ENCODE measurements at places on chromosomes 1 and 21. TPM values are rescaled to one million over a fixed set of nuclear protein-coding genes. Genes with fewer than 3 reads are reported as not detected.
A peak's percentile ranks its signal among the peaks of the same experiment; 100 is the strongest.

GRCh38 chr1:42922687-42923366 is 35.8 kb downstream of the SLC2A1 start:
- H3K4me3 ChIP-seq = no peak overlapping the region
- no peak overlapping the region for H3K27ac ChIP-seq
- no peaks in the 10 kb centered on the region for H3K27me3 ChIP-seq
- peaks cover 2% of the 10 kb centered on the region for H3K4me1 ChIP-seq
- DNase-seq = no peak

DNA sequence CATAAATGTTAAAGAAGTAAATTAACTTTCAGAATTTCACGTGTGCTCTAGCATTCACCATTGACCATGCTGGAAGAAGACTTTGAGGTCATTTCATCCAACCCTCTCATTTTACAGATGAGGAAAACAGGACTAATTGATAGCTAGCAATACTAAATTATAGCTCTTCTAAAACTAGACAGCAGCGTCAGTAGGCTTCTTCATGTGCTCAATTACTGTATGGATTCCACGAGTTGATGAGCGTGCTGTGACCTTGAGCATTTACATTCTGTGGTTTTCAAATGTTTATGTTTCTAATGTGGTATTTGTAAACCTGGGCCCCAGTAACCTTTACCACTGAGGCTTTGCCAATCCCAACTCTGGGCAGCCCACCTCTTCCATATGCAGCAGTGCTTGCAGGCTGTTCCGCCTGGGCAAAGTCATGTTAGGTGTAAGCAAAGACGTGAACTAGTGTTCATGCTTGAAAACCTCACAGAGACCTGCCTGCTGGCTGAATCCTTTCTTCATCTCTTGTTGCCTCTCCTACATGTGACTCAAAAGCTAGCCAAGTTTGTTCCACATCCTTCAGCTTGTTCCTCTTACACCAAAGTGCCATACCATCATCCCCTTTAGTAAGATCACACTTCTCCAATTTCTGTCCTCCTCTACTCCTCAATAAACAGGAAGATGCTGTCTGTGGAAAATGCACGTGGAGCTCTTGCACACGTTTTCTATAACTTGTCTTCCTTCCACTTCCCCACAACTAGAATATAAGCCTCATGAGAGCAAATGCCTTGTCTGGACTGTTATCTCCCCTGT is 17.2 kb downstream of the KCNJ15 start:
- no peaks in the 10 kb centered on the region for H3K27me3 ChIP-seq
- H3K27ac ChIP-seq = no peak overlapping the region
- no peaks in the 10 kb centered on the region for H3K36me3 ChIP-seq
- no peak for DNase-seq

DNA sequence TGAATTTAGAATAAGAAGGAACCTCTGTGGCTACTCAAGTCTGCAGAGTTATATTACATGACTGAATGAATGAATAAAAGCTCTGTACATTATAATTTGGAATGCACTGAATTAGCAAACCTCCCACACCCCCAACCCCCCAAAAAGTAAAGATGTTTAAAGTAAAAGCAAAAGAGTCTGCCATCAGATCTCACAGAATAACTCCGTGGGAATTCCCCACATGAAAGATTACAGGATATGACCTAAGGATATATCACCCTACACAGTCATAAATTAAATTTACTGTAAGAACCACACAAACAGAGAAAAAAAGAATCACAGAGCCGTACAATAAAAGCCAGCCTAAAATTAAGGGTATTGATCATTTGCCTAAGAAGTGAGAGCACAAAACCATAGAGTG is 587.3 kb downstream of the PTPRC start:
- H3K4me1 ChIP-seq = no peaks in the 10 kb centered on the region
- no peak for DNase-seq
- H3K27me3 ChIP-seq = no peaks in the 10 kb centered on the region
- H3K36me3 ChIP-seq = no peaks in the 10 kb centered on the region
- H3K4me3 ChIP-seq = no peak overlapping the region

DNA sequence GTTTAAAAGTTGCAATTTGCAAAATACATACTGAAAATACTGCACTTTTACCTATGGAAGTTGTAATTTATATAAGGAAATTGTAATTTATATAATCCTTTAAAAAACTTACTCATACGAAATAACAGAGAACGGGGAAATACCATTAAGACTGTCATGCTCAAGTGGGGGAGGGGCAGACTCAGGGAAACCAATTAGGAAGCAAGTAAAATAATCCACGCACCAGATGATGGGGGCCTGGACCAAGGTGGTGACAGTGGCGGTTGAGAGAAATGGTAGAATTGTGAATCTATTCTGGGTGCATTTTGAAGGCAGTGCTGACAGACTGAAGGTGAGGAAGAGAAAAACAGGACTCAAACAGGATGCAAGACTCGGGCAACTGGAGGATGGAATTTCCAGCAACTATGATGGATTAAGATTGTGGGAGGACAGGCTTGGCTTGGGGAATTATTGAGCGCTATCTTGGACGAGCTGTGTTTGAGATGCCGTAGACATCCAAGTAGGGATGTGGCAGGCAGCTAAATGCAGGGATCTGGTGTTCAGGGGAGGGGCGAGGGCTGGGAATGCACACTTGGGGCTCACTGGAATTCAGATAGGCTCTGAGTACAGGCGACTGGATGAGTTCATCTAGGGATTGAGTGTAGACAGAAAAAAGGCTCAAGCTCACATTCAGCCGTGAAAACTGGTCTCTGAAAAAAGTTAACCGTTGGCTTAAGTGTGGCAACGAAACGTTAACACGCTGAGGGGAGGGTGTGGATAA is 977 bp downstream of the LCA5L start:
- H3K4me1 ChIP-seq = peaks cover 4% of the 10 kb centered on the region
- H3K4me3 ChIP-seq = peak overlapping the region; percentile 96
- no peaks in the 10 kb centered on the region for H3K27me3 ChIP-seq
- no peaks in the 10 kb centered on the region for H3K36me3 ChIP-seq
- DNase-seq = peak; percentile 40

DNA sequence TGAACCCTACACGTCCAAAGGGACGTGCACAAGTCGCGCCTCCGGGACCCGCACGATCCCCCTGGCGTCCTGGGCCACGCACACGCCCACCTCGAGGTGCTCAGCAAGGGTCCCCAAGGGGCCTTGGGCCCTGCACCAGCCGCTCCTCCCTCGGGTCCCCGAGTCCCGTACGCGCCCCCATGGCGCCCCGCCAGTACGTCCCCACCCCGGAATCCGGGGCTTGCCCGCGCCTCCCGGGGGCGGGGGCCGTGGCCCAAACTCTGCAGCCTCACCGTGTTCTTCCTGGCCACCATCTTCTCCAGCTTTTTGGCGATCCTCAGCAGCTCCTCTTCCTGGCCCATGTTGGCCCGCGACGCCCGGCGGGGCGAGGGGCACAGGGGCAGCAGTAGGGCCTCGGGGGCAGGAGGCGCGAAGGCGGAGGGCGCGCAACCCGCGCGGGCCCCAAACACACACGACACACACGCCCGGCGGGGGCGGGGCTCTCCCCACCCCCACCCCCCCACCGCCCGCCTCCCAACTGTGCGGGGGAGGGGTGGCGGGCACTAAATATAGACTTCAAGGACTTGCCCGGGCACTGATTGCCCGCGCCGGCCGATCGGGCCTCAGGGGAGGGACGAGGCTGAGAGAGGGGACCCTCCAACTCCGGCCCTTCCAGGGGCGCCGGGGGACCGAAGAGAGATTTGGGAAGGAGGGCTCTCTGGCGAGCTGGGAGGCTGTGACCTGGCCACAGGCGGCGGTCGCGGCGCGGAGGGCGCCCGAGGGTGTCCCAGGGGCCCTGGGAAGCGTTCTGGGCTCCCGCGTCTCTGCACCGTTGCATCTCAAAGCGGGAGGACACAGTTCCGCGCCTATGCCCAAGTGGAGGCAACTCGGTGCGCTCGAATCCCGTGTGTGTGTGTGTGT is at the start of gene TCEA3:
Gene TCEA3, minus strand, starts transcription at position 456 of the 900 bp plus-strand sequence. Its CDS starts 115 bp downstream, at position 341.
- no peaks in the 10 kb centered on the region for H3K27me3 ChIP-seq
- peak within 1 kb of the TSS; percentile 54 for H3K4me3 ChIP-seq
- H3K27ac ChIP-seq = peak within 1 kb of the TSS; percentile 44
- DNase-seq = peak; percentile 75

GRCh38 chr1:9455487-9456234 is 83.6 kb upstream of the SLC25A33 start:
- no peak overlapping the region for H3K4me3 ChIP-seq
- peak overlapping the region; percentile 9 for H3K27ac ChIP-seq
- H3K27me3 ChIP-seq = no peaks in the 10 kb centered on the region

- H3K27ac ChIP-seq = no peak overlapping the region
- H3K36me3 ChIP-seq = no peaks in the 10 kb centered on the region
- H3K4me1 ChIP-seq = no peaks in the 10 kb centered on the region
- DNase-seq = no peak
Measured at GRCh38 chr1:164466429-164466828, 92.6 kb upstream of the PBX1 start.

- no peak overlapping the region for H3K4me3 ChIP-seq
- no peak overlapping the region for H3K27ac ChIP-seq
- H3K36me3 ChIP-seq = no peaks in the 10 kb centered on the region
- DNase-seq = no peak
Measured at GRCh38 chr1:116545359-116545705, 25.5 kb downstream of the CD58 start.

Gene CAPN9
- not detected for polyA plus RNA-seq

Gene PPFIA4
- polyA plus RNA-seq = 0.35 TPM

Gene TIE1
- polyA plus RNA-seq = 25.5 TPM

Gene GSTM3
- 229 TPM for polyA plus RNA-seq

Gene CNKSR1
- polyA plus RNA-seq = 0.73 TPM

All from ovary (tissue), 10 donors.